ENCODE measurements at places on chromosomes 3 and 15.
A peak's percentile ranks its signal among the peaks of the same experiment; 100 is the strongest.

DNA sequence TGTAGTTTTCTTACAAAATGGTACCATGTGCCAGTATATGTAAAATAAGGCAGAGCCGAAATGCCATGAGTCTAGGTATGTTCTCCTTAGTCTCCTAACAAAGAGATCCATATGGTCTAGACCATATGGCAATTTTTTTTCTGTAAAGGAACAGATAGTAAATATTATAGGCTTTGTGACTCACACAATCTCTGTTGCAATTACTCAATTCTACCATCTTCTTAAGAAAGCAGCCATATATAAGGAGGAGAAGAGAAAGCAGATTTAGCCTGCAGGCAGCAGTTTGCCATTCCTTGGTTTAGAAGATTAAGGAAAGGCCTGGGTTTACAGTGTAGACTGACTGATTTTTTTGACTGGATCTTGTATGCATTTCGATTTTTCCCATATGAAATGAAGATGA lies 16.3 kb upstream of the BBX start:
- DNase-seq: no peak

DNA sequence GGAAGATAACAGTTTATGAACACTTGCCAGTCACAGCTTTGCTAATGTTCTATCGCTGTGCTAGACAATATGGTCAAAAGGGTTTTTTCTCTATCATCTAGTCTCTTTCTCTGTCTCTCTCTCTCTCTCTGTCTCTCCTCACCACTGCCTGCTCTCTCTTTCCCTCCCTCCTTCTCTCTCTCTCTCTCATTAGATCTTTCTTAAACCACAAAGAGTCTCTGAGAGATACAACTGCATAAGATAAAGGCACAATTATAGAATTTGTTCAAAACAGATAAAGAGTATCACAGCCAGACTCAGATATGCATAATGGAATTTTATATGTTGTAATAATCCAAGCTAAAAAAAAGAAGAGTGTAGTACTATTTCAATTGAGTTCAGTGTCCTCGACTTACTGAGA lies 258.4 kb downstream of the MECOM start:
- DNase-seq: no peak

DNA sequence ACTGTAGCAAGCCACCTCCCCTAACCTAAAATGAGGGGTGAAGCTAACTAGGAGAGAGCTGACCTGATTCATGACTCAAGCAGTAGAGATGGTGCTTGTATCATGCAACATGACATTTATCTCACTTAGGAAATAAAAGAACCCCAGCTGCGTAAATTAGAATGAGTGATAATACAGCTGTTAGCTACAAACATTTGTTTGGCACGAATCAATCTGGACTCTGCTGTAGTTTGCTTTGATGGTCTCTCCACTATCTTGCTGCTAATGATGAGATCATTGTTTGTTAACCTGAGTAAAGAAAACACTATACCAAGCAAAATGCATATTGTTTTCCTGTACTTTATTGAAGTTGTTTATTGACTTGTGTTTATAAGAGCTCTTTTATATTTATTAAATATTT lies 92.6 kb downstream of the ALDH1A2 start:
- no peak for DNase-seq

DNA sequence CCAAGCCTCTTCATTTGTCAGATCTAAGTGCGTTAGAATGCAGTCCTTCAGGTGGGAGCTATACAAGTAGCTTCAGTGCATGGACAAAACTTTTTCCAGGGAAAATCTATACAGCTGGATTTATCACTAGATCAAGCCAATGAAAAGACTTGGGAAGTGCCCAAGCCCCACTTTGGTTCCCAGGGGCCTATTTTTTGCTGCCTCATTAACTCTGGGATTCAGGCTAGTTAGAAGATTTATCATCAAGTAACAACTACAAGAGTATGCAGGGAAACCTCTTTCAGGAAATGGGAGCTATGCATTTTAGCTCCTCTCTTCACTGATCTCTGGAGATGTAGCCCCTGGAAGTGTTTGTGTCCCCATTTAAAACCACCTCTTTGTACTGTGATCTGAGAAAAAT lies 908.8 kb downstream of the SQOR start:
- DNase-seq: no peak

DNA sequence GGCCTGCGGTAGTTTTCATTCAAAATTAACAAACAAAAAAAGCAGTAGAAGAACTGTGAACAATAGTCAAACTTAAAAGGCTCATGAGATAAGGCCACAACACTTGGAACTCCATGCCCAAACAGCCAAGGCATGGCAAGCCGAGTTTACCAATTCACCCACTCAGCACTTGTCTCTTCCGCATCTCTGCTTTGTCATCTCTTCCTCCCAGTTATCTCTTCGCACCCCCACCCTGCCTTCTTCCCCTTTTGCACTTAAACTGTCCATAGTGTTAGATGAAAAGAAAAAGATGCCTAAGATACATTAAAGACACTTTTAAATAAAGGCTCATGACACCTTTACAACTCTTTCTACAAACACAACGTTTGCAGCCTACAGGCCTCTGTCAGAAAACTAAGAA lies 11.1 kb downstream of the TLE3 start:
- DNase-seq: no peak

- DNase-seq: no peak
These were observed 655.8 kb downstream of the AGBL1 start for GRCh38 chr15:86735247-86736040.

- DNase-seq: no peak
These were observed 96.3 kb upstream of the ZBED2 start for GRCh38 chr3:111691293-111691909.

- DNase-seq: no peak
These were observed 161.2 kb downstream of the ALCAM start for GRCh38 chr3:105527949-105528348.

DNA sequence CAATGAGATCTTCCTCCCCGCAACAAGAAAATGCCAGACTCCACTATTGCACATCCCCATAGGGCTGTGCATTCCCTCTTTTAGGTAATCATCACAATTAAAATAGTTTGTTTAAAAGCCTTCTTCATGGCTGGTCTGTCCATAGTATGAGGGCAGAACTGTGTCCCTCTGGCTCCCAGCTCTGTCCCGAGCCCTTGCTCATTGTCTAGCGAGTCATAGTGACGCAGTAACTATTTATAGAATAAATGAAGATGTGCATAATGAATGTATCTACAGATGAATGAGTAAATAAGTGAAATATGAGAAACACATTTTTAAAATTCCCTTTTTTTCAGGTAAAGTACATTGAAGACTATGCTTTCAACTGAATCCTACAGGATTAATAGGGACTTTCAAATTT lies 128.4 kb upstream of the TMC3 start:
- no peak for DNase-seq

DNA sequence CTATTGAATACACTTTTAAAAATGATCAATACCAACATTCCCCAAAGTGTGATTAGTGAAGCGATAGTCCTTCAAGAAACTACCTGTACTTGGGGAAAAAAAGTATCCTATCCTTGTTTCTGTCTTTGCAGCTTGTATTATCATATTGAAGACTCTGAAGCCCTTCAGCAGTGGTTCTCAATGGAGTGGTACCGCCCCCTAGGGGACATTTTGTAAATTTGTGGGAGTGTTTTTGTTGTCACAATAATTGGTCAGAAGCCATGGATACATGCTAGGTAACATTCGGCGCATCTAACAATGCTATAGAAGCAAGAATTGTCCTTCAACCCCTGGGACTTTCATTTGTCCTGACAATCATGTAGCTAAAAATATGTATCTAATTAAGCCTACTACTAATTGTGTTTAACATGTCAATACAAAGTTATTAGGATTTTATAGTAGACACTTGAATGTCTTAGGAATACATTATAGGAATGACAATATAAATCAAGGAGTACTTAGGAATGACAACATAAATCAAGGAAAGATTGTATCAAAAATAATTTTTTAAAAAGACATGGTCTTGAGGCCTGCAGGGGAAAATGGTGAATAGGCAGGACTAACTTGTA lies 53.7 kb downstream of the NMD3 start:
- DNase-seq: peak; percentile 3

DNA sequence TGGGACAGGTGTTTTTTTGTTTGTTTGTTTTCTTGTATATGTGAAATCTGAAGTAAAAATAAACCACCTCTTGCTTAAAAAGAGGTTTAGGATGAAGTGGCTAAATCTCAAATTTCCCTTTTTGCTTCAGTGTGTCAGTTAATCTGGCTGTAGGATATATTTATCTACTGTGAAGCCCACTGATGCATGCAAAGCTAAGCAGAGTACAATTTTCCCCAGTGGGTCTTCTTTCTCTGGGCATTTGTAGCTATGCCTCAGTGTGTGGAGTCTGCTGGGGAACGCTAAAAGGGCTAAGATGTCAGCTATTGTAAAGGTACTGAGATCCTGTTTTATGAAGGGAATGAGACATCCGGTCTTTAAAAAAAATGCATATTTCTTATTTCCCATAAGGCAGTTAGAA lies 190.6 kb downstream of the TCF12 start:
- no peak for DNase-seq

GRCh38 chr3:184568924-184569829 lies 7.6 kb downstream of the EPHB3 start:
- no peak for DNase-seq

GRCh38 chr3:171168086-171168485 lies 141.6 kb upstream of the SLC2A2 start:
- DNase-seq: no peak

GRCh38 chr3:9452417-9452816 lies 55.0 kb downstream of the SETD5 start:
- no peak for DNase-seq

DNA sequence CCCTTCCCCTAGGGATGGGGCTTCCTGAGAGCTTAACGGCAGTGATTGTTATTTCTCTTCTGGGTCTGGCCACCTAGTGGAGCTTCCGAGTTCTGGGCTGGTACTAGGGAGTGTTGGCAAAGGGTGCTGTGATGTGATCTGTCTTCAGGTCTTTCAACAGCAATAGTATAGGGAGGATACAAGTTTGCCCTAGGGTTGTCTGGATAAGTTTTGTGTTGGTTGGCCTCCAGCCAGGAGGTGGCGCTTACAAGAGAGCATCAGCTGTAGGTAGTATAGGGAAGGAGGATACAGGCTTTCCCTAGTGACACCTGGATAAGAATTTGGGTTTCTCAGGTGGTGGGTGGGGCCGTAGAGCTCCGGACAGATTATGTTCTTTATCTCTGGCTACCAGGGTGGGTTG lies 19.2 kb upstream of the CPOX start:
- DNase-seq: no peak

DNA sequence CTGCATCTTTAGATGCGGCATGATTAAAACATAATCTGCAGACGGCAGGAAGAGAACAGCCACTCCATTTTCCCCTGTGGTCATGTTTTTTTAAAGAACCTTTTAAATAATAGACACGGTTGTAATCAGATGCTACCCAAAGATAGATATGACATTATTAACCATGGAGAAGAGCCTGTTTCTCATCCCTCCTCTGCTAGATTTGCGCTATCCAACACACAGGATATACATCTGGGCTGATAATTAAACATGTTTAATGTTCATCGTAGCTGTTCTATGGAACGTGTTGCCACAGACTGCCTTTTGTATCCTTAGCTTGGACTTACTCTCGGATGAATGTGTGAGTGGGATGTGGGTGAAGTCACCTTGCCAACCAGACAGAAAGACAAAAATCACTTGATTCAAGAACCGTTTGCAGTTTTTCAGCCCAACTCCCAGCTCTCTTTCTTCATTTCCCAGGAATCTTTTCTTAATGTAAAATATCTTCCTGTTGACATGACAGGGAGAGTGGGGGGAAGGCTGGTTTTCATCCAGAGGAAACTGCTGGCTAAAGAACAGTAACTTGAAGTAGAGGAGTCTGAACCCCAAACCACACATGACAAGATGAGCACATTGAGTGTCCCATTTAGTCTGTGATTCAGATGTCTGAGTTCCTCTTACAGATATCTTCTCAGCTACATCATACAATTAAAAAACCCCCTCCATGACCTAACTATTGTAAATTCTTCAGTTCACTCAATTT lies 118.6 kb upstream of the PRICKLE2 start:
- no peak for DNase-seq

GRCh38 chr3:145094355-145094941 lies 1066.5 kb downstream of the PLOD2 start:
- no peak for DNase-seq

GRCh38 chr3:74267131-74267530 lies 347.3 kb downstream of the CNTN3 start:
- DNase-seq: no peak

GRCh38 chr3:99825004-99825640 lies 7.5 kb downstream of the CMSS1 start:
- no peak for DNase-seq

- no peak for DNase-seq
These were observed 31.8 kb upstream of the CTSH start for GRCh38 chr15:78976691-78977090.

GRCh38 chr15:43977072-43977884 lies 150.5 kb downstream of the WDR76 start:
- DNase-seq: peak; percentile 51

GRCh38 chr3:62833538-62833937 lies 41.7 kb downstream of the CADPS start:
- DNase-seq: no peak

GRCh38 chr15:96338074-96338765 lies 7.7 kb downstream of the NR2F2 start:
- no peak for DNase-seq

- DNase-seq: no peak
These were observed 154.3 kb downstream of the NSMCE3 start for GRCh38 chr15:29115093-29115991.

- no peak for DNase-seq
These were observed 15.6 kb upstream of the SH3GL3 start for GRCh38 chr15:83431521-83431920.

- DNase-seq: no peak
These were observed 32.1 kb downstream of the POMGNT2 start for GRCh38 chr3:43073836-43074220.

DNA sequence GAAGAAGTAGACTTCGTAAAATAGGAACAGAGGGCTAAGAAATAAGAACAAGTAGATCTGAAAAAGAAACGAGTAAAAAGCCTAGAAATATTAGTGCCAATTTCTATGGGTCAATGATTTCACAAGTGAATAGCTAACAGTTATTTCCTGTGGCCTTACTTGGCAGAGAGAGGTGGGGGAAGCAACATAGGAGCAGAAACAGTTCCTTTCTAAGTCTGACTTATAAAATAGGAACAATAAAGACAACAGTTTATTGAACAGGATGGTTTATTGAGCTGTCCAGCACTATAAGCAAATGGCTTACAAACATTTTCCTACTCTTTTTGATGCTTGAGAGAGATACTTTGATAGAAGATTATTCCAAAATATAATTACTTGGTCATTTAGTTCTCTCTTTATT lies 37.9 kb downstream of the AGTR1 start:
- no peak for DNase-seq

- no peak for DNase-seq
These were observed 181.5 kb upstream of the LMCD1 start for GRCh38 chr3:8319935-8320634.

DNA sequence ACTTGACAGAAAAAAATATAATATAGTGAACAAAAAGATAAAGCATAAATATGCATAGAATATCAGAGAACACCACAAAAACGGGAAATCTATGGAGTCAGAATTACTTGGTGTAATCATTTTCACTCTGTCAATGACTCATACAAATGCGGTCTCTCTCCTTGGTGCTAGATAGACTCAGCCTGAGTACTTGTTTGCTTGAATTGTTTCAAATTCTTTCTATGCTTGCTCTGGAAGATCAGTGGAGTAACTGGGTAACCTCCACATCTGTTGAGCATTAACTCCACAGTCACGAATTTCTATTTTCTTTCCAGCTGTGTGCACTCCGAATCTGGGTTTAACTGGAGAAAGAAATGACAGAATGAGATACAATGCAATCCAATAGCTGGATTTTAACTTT lies 760.4 kb downstream of the ZPLD1 start:
- no peak for DNase-seq

Data from T-helper 2 cell (primary cell).